ENCODE measurements at places on chromosomes 12 and 14.

DNA sequence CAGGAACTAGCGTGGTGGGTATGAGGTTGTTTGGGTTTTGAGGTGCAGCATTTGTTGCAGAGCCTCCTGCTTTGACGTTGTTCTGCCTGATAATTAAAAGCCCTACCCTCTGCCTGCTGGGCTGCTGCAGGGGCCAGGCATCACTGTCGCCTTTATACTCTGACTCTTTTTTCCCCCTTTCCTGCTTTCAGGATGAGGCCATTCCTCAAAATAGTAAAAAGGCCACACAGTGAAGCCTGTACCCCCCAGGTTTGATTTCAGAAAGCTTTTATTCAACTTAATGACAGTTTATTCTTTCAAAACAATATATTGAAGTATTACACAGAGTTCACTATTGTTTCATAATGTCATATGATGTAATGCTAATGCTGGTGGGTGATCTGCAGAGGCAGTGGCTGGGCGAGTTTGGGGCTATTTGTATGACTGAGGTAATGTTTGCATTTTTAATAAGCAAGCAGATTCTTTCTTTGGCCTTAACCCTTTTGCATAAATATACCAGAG, 9.1 kb downstream of the BORCS5 start:
- no peak for DNase-seq

DNA sequence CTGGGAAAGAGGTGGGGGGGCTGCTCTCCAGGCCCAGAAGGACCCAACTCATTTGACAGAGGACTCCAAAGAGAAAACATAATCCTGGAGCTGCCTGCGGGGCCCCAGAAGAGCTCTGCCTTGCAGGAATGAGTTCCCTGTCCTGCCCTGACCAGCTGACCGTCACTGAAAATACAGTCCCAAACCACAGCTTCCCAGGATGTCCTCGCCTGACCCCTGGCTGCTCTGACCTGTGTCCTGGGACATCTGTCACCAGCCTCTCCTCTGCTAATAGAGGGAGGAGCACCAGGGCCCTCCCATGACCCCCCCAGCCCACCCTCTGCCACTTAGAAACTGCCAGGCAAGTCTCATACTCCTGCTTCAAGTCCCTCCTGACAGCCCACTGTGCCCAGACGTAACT, 9.8 kb downstream of the FIGNL2 start:
- no peak for DNase-seq

DNA sequence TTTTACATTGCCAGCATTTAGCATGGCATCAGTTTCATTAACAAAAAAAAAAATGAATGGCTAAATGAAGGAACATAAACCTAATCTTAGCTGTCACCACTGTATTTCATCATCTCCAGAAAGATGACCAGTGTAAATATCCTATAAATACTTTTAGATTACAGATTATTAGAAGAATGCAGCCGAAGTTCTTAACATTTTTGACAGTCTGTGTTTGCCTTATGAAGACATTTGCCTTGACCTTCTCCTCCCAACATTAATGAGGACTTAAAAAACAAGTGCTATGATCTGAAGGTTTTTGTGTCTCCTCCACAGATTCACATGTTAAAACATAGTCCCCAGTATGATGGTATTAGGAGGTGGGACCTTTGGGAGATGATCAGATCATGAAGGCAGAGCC, 253.0 kb downstream of the SNAPC1 start:
- no peak for DNase-seq

DNA sequence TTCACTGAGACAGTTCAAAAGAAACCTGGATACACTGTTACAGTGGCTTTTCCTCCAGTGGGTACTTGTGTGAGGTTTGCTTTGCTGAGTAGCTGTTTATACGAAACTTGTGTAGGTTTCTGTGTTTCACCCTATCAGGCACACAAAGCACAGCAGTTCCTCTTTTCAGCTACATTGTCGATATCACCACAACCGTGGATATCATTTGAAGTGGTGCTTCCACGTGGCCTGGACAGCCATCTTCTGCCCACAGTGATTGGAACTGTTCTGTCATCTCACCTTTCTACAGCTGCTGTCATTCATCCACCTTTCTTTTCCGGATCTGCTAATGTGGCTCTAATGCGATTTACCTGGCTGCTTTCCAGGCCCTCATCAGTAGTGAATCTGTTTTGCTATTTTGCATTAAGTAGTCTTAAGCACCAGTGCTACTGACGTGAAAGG, 368.8 kb downstream of the SYT1 start:
- DNase-seq = no peak

- peak; percentile 24 for DNase-seq
Observed at GRCh38 chr12:31322801-31323207, 3.1 kb downstream of the SINHCAF start.

GRCh38 chr12:46548605-46549071, 176.1 kb upstream of the SLC38A2 start:
- no peak for DNase-seq

DNA sequence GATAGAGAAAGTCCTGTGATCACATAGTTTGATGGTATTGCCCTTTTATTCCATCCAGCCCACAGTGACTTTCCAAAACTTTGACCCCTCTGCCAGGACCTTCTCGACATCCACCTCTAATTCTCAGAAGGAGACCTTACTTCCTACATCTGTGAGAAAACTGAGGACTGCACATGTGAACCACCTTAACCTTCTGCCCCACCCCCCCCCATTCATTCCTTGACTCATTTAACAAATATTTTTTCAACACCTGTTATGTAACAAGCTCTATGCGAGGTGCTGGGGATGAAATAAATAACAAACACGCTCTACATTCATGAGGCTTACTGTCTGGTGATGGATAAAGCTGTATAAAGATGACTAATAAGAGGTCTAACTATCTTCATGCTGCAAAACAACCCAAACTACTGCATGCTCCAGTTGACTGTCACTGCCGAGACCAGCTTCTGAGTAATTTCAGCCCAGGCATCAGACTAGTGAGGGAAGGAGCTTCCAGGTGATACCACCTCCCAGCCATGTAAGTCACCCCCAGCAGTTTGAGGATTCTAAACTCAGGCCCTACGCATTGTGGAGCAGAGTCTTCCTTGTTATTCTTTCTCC, 1.9 kb upstream of the HAL start:
- no peak for DNase-seq

DNA sequence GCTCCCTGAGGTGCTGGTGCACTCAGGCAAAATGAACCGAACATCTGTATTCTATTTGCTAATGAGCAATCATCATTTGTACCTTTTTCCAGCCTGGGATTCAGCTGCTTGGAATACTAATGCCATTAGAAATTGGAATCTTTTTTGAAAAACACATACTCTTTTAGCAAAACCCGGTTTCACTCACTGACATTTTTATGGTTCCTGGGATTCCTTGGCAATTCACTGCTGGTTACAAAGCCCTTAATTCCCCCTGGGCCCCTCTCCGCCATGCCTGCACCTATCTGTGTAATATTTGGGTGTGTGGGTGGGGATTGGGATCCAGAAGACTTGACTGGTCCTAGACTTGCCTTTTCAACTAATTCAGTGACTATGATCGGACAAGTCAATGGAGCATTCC, 199.1 kb downstream of the FOXN3 start:
- DNase-seq = no peak

DNA sequence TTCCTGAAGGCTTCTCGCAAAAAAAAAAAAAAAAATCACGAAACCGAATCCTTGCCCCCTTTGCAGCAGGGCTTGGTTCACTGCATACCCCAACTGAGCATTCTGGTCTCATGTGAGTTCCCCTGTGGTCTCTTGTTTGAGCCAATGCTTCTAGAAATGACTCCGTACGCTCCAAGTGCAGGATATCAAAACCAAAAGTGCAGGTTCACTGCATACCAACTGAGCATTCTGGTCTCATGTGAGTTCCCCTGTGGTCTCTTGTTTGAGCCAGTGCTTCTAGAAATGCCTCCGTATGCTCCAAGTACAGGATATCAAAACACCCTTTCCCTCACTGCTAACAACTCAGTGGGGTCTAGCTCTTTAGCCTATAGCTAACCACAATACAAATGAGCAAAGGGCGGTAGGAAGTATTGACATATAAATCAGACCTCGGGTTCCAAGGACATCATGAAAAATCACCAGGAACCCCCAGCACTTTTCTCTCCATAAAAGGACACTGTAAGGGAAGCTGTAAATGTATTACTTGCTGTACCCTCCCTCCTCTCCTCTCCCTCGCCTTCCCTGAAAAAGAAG, 206.3 kb upstream of the NOS1 start:
- DNase-seq = no peak

- no peak for DNase-seq
Observed at GRCh38 chr14:77478796-77479195, 19.8 kb downstream of the ISM2 start.

DNA sequence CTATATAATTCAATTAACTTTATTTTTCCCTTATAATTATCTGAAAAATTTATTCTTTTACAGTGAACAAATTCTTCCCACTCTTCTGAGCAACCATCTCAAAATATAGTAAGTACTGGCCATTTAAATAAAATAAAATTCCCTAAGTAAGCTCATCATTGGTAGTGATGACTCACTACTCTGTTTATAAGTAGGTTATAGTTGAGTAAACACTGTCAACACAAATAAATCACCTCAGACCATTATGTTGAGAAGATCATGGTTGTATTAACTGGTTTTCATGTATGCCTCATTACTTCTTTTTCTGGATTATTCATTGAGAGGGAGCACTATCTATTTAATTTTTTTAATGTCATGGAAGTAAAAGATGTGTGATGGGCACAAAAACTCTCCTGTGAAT, 220.5 kb downstream of the SEC23A start:
- no peak for DNase-seq

GRCh38 chr12:52032804-52033445, 18.3 kb upstream of the NR4A1 start:
- peak; percentile 97 for DNase-seq

- DNase-seq = no peak
Observed at GRCh38 chr12:1668833-1669543, 21.9 kb upstream of the ADIPOR2 start.

DNA sequence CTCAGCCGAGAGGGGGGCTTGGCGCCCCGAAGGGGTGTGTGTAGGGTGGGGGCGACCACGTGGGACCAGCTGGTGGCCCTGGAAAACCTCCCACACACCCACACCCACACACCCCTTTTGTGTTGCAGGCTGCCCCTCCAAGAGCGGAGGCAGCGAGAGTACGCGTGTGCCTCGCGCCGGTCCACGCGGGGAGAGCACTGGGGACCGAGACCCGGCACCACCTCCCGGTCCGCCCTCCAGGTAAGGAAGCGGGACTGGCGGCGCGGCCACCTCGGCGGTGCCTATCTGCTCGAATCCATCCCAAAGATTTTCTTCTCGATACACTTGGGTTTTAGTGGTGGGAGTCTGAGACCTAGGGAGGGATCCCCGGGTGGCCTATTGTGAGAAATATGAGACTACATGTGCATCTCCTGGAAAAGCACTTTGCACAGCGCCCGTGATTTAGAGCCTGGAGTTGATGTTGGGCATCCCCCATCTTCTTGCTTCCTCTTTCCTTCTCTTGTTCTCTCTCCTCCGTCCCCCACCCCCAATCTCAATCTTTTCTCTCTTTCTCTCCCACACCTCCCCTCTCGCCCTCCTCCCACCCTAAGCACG, 393 bp downstream of the SYT1 start:
- DNase-seq = no peak

- DNase-seq = no peak
Observed at GRCh38 chr14:24340606-24341005, 815 bp upstream of the RIPK3 start.

DNA sequence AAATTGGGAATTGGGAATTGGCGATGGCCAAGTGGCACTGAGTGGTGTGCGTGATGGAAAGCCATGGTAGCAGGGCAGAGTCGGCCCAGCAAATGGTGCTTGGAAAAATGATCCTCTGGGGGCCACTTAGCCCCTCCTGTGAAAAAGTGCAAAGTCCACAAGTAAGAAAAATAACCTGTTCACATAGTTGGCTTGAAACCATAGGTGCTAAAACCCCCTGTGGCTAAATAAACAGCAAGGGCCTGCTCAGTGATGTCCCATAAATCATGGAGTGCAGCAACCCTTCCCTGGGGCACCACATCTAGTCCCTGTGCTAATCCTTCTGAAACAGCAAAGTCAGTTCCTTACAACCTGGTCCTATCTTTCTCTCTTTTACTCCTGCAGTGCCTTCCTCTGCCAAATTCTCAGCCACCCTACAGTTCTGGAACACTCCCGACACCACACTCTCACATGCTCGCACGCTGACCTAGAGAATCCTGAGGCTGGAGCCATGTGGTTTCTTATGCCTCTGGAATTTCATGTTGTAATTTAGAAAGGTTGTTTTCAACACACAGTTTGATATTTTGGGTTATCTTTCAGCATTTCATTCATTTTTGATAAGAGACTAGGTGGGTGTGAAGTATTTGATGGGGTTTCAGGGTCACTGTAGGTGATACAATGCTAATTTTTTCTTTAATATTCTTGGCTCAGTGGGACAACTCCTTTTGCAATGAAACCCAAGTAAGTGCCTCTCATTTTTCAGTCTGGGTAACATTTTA, 123.6 kb downstream of the SMOC1 start:
- DNase-seq = no peak

DNA sequence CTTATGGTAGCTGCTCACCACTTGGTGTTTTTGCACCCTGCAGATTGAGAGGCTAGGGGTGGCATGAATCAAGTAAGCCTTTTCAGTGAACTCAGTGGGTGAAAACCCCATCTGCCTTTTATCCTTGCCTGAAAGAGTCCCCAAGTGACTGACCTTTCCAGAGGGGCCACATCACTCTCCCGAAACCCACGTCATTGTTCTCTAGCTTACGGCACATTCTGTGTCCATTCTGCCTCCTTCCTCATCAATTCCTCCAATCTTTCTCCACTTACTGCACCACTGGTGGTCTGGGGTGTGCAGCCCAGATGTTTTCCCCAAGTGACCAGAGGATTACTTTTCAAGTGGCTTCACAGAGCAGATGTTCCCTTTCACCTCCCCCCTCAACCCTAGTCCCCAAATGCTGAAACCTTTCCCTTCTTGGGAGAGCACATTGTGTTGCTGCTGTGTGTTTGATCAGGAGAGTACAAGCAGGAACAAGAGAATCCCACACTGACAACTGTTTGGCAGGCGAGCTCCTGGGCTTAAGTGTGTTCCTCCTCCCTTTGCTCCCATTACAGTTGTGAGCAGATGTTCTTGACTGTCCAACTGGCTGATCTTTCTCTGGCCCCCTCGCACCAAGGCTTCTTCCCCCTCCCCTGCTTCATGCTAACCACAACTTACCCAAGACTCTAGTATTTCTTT, 138.0 kb upstream of the IGF1 start:
- DNase-seq = no peak

- no peak for DNase-seq
Observed at GRCh38 chr12:252636-253035, 10.0 kb downstream of the SLC6A13 start.

DNA sequence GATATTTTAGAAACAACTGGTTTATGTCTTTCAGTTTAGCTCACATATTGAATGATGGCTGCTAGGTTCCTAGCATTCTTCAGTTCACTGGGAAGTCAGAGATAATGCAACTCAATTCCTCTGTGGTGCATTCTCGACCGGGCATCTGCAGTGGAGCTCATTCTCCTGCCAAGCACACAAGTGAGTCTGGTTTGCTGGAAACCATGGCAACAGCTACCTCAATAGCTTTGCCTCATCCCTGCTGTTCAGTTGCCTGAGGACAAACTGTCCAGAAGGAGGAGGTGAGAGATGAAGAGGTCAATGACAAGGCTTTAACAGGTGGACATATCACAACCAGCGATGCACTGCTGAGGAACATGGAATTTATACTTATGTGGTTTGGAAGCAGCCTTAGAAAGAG, 816.9 kb downstream of the AACS start:
- DNase-seq = no peak

GRCh38 chr14:94132285-94132887, 3.0 kb upstream of the IFI27L2 start:
- DNase-seq = peak; percentile 69

- DNase-seq = no peak
Observed at GRCh38 chr14:60691383-60692113, 32.6 kb downstream of the SIX4 start.

GRCh38 chr12:65323070-65323469, 44.6 kb downstream of the MSRB3 start:
- DNase-seq = no peak

All from A549 (cell line).